ENCODE measurements at places on chromosomes 12 and 14.

- no peak for DNase-seq
Measured at GRCh38 chr14:69848156-69848555, 31.1 kb upstream of the SMOC1 start.

DNA sequence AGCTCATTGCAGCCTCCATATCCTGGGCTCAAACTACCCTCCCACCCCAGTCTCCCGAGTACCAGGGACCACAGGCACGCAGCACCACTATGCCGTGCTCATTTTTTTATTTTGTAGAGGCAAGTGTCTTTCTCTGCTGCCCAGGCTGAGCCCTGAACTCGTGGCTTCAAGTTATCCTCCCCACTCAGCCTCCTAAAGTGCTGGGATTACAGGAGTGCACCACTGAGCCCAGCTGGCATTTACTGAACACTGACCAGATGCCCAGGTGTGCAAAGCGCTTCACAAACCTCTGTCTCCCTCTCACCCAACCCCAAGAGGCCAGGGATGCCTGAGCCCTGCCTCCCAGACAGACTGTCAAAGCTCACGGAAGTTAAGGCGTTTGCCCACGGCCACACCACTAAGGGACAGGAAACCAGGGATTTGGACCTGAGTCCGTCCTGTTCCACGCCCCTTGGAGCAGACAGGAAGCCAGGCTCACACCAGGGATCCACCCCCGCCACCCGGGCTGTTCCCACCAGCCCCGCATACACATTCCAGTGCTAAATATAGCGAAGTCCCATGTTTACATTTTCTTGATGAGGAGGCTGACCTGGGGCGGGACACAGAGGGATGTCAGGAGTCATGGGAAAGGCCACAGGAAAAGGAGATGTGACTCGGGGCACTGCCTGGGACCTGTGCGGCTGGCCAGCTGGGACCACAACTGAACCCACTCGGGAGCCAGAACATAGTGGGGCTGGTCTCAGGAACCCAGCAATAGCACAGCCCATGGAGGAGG lies 51.2 kb downstream of the TESC start:
- DNase-seq = no peak

DNA sequence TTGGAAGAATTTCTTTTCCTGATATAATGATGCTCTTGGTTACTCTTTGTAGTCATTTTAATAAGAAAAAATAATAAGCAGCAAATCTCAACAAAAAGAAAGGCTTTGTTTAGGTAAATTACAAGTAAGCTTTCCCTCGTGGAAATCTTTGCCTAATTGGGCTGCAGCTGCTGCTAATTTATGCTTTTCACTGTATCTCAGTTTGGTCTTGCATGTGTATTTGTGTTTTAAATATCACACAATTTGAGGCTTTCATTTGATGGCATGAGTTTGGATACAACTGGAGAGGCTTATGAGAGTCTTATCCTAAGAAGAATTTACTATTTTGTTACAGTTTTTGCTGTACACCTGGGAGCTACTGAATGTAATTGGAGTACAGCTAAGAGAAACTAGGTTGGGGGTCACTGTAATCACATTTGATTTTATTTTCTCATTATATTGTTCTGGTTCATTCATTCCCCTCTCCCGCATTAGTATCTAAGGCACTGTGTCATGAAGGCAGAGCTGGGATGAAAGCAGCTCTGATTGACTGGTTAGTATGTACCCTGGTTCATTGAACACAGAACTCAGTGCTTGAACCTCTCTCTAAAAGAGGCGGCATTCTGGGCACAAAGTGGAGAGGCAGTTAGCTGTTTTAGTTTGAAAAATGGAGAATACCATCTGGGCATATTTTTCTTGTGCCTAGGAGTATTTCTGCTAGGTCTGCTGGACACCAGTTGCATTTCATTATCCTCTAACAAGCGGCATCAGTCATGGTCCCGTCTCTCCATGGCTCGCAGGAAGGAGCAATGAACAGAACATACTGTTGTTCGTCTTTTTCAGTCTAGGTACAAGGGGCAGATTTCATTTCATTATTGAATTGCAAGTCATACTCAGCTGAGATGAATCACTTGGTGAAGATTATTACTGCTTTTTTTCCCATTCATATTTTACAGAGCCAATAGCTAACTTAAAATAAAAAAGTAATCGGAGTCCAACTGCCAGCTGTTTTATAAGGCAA lies 118.0 kb upstream of the TMEM260 start:
- DNase-seq = no peak

GRCh38 chr12:124992874-124993625 lies 395 bp upstream of the BRI3BP start:
- DNase-seq = no peak

- DNase-seq = no peak
Measured at GRCh38 chr12:21992823-21993222, 51.6 kb upstream of the ABCC9 start.

DNA sequence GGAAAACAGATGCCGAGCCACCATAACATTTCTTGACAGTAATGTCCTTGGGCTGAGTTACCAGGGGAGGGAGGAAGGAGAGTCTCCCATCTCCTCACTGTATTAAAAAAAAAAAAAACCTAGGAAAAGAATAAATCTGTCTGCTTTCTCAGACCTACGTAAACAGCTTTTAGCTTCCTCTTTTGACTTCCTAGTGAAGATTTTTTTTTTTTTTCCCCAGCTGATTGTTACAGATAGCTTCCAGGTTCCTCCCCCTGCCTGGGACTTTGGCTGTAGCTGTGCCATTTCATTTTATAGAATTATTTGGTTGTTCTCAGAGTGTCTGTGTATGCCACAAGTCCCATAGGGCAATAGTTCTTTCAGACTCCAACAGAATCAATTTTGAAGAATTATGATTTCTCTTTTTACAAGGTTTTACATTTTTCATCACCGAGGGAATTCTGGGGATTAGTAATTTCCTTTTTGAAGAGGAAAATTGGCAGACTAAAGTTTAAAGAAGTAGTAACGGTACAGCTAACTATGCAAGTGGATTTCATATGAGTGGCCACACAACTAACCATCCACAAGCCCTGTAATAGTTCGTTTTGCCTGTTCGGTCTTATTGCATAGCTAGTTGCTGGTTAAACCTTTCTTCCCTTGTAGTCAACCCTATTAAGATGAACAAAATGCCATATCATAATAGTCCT lies 23.1 kb upstream of the GNS start:
- DNase-seq = no peak

DNA sequence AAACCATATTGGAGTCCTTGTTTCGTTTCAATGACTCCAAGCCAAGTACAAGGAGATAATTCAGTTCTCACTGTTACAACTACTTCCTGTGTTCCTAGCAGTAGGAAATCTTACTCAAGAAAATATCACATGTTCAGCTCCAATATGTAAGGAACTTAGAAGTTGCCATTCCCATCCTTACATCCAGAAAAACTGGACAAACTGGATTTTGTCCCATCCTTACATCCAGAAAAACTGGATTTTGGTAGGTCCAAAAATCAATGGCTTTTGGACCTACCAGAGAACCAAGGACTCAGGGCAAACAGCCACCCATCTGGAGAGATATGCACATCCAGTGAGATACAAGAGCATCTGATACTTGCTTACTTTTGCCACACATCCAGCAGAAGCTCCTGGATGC lies 23.8 kb downstream of the CMAS start:
- no peak for DNase-seq

- no peak for DNase-seq
Measured at GRCh38 chr14:23033801-23034497, 751 bp downstream of the PSMB5 start.

GRCh38 chr12:88737838-88738472 lies 157.7 kb upstream of the KITLG start:
- no peak for DNase-seq

- no peak for DNase-seq
Measured at GRCh38 chr12:120075034-120075616, 41.4 kb downstream of the RAB35 start.

- DNase-seq = no peak
Measured at GRCh38 chr14:38210587-38211216, 3.0 kb downstream of the SSTR1 start.

DNA sequence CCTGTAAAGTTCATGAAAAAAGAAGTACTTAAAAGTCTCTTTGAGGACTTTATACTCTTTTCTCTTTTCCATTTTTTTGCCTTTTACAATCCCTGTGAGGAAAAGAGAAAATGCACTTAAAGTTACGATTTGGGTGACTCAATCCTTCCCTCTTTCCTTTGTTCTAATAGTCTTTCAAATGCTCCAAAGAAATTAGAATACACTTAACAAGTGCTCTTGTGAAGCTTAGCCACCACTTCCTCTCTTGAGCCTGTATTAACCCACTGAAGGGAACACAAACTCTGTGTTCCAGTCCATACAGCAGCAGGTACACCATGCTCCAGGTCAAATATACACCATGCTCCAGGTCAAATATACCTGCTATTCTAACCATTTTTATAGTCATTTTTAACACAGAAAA lies 581.1 kb upstream of the MGAT4C start:
- DNase-seq = no peak

DNA sequence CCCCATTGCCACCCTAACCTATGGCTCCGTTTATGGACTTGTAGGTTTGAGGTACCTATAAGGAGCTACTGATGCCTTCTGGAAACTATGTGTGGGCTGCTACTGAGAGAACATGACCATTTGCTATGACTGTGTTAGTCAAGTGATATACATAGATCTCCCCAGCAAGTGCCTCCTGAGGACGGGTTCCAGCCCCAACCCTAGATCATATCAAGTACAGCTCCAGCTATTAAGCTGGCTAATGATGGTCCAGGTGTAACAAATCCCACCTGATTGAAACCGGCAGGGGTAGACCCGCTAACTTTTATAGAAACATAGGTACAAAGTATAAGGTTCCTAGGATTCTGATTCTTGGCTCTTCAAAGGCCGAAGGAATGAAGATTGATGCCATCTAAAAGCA lies 23.7 kb downstream of the NINJ2 start:
- DNase-seq = no peak
